GDM1 (cell line): ENCODE measurements at places on chromosomes 5 and 9.

DNA sequence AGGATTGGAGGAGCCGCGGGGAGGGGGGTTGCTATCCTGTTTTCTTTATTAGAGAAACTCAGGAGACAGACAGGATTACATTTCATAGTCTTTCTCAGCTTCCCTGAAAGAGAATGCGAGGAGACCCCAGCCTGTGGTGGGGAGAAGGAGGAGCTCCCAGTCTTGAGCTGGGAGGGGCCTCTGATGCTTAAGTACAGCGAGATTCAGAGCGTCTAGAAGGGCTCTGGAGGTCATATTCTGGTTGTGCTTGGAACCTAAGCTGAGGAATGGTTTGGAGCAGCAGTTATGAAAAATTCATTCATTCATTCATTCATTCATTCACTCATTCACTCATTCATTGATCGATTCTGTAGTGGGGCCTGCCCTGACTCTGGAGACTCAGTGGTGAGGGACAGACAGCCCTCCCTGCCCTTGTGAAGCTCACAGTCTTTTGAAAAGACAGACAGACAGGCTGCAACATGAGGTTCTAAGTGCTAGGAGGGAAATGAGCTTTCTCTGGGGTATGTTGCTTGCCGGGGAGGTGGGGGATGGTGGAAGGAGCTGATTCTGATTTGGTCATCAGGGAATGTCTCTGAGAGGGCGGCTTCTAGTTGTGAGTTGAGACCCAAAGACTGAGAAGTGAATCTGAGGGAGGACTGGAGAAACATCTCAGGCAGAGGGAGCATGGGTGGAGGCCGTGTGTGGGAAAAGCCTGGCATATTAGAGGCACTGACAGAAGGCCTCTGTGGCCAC lies 2.5 kb upstream of the SPRY4 start:
- DNase-seq, result no peak

GRCh38 chr9:132516911-132517310 lies 65.5 kb upstream of the BARHL1 start:
- no peak for DNase-seq

- no peak for DNase-seq
Observed at GRCh38 chr9:69223605-69224004, 49.5 kb downstream of the TJP2 start.

DNA sequence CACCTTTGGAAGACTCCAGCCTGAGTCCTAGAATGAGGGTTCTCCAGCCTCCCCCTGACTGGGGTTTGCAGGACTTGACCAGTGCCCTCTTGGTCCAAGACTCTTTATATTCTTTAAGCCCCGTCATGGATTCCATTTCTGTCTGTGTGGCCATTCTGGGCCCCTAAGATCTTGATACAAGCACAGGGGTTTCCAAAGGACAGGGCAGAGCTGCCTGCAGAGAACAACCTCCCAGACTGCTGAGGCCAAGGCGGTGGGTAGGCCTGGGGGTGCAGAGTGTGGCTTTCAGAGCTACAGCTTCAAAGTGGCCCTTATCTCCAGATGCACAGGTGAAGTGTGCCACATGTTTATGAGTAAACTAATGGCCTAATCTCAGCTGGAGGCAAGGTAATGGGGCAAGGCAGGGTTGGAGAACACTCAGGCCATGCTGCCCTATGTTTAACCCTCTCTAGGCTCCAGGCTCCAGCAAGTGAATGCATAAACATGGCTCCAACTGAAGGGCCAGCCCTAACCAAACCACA lies 32.1 kb downstream of the FOXI1 start:
- DNase-seq, result no peak

DNA sequence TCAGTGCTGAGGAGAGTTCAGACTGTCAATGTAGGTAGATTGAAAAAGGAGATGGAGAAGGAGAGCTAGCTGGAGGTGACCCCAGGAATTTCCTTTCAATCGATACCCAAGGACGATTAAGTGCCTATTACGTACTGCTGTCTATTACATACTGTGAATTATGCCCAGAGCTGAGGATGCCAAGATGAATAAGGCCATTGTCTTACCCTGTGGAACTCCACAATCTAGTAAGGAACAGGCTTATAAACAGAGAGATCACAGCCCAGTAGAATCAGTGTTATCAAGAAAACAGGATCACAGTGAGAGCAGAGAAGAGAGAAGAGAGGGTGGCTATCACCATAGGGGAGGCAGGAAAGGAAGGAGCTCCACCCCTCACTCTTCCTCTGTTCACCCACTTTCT lies 54.1 kb upstream of the PDE8B start:
- no peak for DNase-seq

DNA sequence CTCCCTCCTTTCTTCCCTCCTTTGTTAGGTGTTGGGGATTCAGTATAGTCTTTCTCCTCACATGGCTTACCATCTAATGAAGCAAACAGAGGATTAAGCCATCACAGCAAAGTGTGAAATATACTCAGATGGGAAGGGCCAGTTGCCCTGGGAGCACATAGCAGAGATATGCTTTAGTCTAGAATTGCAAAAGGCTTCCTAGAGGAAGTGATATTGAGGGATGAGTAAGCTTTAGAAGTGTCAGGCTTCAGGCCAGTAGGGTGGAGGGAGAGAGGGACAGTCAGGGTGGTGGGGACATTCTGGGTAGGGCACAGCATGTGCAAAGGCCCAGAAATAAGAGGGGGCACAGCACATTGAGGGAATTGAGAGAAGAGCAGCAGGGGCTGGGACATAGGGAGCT lies 46.2 kb upstream of the GLRA1 start:
- no peak for DNase-seq

GRCh38 chr9:4197548-4197947 lies 102.3 kb downstream of the GLIS3 start:
- no peak for DNase-seq

DNA sequence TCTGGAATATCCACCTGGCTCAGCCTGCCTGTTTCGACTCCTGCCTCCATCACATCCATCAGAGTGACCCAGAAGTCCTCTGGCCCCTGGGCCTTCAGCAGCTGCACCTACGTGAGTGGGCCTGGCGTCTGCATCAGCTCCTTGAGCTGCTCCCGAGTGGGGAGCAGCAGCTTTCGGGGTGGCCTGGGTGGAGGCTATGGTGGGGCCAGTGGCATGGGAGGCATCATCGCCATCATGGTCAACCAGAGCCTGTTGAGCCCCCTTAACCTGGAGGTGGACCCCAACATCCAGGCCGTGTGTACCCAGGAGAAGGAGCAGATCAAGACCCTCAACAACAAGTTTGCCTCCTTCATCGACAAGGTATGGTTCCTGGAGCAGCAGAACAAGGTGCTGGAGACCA lies 83.0 kb downstream of the SEC61B start:
- DNase-seq, result no peak
